ENCODE measurements at places on chromosomes 1 and 21. TPM values are rescaled to one million over a fixed set of nuclear protein-coding genes. Genes with fewer than 3 reads are reported as not detected.

The ABCG1 gene
- total RNA-seq, result 1.9 TPM

The NBPF8 gene
- total RNA-seq, result 12.1 TPM

The PTPRU gene
- total RNA-seq, result 36.6 TPM

The KLF17 gene
- 0.09 TPM for total RNA-seq

- H3K4me1 ChIP-seq, result peaks cover 5% of the 10 kb centered on the region
- H3K27ac ChIP-seq, result no peak overlapping the region
- H3K4me3 ChIP-seq, result no peak overlapping the region
- H3K36me3 ChIP-seq, result no peaks in the 10 kb centered on the region
- no peak for DNase-seq
Observed at GRCh38 chr1:209038316-209038715, 545.2 kb upstream of the CAMK1G start.

All from astrocyte (in vitro differentiated cells and primary cell).